Frontal cortex (tissue), 4 donors: ENCODE measurements at places on chromosomes 5 and 9. TPM values are rescaled to one million over a fixed set of nuclear protein-coding genes. Genes with fewer than 3 reads are reported as not detected.

The LCN1 gene
- not detected for total RNA-seq

The CCDC183 gene
- 2.0 TPM for total RNA-seq

The LCP2 gene
- 1.2 TPM for total RNA-seq

The GPR150 gene
- not detected for total RNA-seq

The UGT3A1 gene
- not detected for total RNA-seq

The SOHLH1 gene
- not detected for total RNA-seq

The FOXD4 gene
- total RNA-seq = 1.2 TPM

The CMBL gene
- 4.5 TPM for total RNA-seq

The GPR21 gene
- total RNA-seq = 28.9 TPM

The PCDHGA8 gene
- total RNA-seq = 5.7 TPM

The CEL gene
- total RNA-seq = 0.41 TPM
